ENCODE measurements at places on chromosomes 6 and 20. TPM values are rescaled to one million over a fixed set of nuclear protein-coding genes. Genes with fewer than 3 reads are reported as not detected.

Gene KCNK15
- total RNA-seq: 0.33 TPM

Gene ARMC2
- total RNA-seq: 14.0 TPM

DNA sequence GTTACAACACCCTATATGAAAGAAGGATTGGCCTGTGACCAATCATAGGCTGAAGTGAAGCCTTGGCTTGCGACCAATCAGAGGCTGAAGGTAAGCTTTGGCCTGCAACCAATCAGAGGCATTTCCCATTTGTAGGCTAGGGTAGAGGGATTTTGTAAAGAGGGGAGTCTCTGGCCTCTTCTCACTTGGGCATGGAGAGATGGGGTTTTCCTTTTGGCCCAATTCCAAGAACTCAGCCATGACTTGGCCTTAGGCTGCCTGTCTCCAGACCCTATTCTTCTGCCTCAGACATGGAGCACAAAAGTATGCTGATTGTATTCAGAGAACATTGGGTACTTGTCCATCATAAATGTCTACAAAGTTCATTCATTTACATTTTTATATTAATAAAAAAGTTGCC, 308.3 kb downstream of the UTRN start:
- DNase-seq: no peak

- no peak for DNase-seq
Measured at GRCh38 chr20:2694519-2694918, 1.9 kb downstream of the EBF4 start.

GRCh38 chr20:50026746-50027575, 44.2 kb downstream of the SNAI1 start:
- DNase-seq: no peak

DNA sequence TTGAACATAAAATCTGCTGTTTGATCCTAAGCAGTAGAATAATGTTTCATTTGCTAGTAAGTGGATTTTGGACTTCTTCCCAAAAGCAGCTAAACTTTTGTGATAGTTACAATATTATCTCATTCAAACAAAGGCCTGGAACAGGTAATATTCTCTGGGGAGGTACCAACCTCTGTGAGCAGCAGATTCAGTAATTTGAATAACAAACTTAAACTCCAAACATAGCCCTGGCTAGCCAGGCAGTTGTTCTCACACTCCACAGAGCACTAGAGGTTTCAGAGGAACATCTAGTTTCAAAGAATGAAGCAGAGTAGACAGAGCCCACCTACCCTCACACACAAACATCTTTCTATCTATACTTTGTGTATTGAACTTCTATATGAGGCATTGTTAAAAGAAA, 40.9 kb downstream of the LGSN start:
- DNase-seq: no peak

GRCh38 chr6:35294308-35294945, 3.2 kb upstream of the DEF6 start:
- no peak for DNase-seq

GRCh38 chr20:21548390-21549035, 34.6 kb upstream of the NKX2-2 start:
- no peak for DNase-seq

DNA sequence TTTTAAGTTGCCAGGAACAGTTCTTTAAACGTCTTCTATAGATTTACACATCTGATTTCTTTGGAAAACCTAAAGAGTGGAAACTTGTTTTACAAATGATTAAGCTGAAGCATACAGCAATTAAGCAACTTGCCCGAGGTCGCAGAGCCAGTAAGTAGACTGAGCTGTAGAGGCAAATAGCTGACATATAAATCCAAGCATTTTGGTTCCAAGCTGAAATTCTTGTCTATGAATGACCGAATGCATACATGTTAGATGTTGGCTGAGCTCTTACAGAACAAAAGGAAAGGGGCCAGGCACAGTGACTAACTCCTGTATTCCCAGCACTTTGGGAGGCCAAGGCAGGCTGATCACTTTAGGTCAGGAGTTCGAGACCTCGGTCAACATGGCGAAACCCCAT, 101.8 kb upstream of the SGK1 start:
- no peak for DNase-seq

DNA sequence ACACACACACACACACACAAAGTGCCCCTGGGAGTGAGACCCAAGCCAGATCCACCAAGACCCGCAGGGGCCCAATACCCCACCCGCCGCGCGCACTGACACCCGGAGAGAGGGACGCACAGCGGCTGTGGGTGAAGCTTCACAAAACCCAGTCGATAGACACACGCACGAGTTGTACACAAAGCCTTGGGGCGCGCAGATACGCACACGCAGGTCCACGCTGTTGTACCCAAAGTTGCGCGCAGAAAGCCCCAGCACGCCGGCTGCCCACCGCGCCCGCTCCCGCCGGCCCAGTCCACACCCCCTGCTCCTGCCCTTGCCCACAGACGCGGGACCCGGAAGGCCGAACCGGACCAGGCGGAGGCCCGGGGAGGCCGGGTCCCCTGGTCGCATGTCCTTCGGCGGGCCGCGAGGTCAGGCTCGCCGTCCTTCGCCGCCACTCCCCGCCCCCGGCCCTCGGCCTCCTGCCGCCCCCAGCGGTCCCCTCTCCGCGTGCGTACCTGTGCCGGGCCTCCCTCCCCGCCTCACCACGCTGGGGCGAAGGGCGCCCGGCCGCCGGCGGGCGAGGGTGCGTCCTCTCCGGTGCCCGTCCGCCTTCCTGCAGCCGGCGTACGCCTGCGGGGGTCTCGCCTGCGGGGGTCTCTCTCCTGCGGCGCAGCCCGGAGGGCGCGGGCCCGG, at the start of gene TMEM74B:
Gene TMEM74B (minus strand): TSS at position 344 of the 678 bp plus-strand sequence. CDS start 1,180 bp downstream, outside the sequence.
- no peak for DNase-seq

DNA sequence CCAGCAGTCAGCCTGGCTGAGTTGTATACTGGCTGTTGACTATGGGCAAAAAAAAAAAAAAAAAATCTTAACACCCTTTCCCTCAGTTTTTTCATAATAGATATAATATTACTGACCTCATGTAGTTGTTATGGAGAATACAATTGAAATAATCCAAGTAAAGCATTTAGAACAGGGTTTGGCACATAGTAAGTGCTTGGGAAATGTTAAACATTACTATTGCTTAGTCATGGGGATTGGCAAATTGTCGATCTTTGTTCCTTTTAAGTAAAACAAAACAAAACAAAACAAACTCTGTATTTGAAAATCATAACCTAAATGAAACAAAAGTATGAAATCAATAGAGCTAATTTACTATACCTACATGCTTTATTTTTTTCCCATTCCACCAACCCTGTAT, 458.4 kb downstream of the GRIK2 start:
- no peak for DNase-seq

- DNase-seq: peak; percentile 97
Measured at GRCh38 chr6:53064726-53065265, 408 bp upstream of the FBXO9 start.

- DNase-seq: no peak
Measured at GRCh38 chr6:124683507-124683906, 278.7 kb upstream of the RNF217 start.

DNA sequence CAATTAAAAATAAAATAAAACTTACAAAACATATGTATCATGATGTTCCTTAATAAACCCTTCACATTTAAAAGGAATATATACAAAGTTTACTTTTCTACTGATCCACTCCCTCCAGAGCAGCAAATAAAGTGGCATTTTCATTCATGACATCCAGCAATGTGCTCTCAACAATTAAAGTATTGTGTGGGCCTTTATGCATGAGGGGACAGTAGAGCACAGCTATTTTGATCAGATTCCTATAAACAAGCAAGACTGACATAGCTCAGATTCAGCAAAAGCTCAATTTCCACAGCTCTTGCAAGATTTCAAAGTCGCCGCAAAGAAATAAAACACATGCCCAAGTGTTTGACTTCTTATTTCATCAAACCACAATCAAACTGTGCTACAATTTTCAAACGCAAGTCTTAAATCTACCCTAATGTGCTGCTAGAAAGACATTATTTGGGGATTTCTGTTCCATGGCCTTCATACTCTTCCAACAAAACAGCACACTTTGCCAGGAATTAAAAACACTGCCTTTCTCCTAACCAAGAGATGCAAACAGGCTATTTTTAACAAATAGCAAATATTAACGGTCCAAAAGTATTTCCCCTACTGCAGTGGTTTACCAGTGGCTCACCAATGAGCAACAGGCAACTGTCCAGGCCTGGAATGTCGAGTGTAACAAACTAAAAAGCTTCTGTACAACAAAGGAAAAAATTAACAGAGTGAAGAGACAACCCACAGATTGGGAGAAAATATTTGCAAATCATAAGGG, 52.3 kb downstream of the MBOAT1 start:
- DNase-seq: no peak

Gene AGPAT4
- 2.2 TPM for total RNA-seq

Gene SLC13A3
- total RNA-seq: 0.30 TPM

Gene BTNL2
- not detected for total RNA-seq

Gene CST7
- 0.66 TPM for total RNA-seq

DNA sequence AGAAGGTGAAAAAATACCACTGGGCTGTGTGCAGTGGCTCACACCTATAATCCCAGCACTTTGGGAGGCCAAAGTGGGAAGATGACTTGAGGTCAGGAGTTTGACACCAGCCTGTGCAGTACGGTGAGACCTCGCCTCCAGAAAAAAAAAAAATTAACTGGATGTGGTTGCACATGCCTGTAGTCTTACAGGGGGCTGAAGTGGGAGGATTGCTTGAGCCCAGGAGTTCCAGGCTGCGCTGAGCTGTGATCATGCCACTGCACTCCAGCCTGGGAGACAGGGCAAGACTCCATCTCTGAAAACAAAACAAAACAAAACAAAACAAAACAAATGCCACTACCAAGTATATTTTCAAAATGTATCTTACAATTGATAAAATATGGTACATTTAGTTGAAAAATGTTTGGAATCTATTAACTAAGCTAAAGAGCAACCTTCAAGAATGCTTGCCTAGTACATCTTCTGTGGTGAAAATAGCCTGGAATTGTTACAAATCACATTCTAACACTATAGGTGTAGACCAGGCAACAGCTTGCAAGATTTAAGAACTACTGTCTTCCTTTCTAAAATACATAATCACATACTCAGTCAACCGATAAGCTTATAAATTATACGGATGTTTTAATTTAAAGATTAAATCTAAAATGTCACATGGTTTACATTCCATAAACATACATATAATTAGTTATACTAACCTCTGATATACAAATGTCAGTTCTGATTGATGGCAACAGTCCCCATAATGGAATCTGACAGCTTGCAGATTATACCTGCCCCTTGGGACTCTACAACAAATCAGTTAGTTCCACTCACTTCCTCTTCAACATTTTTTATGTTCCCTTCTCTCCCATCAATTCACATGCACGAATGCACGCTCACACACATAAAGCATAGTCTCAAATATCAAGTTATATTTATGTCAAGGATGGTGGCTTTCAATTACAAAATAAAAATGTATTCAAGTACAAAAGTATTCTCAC, 150.8 kb downstream of the ASCC3 start:
- no peak for DNase-seq

Gene DDX43
- 0.41 TPM for total RNA-seq

Gene PSORS1C2
- total RNA-seq: not detected

DNA sequence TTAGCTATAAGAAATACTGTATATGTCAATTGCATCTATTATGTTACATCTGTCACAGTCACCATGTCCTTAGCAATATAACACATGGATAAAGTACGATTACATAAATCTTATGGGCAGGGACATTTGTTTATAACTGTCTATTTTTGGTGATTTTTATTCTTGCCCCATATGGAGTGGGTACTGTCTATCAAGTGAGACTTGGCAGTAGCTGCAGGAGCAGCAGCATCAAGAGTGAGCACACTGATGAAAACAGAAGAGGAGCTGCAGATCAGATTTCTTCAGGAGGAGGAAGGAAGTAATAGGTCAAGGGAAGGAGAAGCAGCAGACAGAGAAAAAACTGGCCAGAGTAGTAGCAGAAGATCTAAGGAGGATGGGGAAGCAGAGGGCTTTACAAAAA, 516.7 kb downstream of the C6orf118 start:
- no peak for DNase-seq

DNA sequence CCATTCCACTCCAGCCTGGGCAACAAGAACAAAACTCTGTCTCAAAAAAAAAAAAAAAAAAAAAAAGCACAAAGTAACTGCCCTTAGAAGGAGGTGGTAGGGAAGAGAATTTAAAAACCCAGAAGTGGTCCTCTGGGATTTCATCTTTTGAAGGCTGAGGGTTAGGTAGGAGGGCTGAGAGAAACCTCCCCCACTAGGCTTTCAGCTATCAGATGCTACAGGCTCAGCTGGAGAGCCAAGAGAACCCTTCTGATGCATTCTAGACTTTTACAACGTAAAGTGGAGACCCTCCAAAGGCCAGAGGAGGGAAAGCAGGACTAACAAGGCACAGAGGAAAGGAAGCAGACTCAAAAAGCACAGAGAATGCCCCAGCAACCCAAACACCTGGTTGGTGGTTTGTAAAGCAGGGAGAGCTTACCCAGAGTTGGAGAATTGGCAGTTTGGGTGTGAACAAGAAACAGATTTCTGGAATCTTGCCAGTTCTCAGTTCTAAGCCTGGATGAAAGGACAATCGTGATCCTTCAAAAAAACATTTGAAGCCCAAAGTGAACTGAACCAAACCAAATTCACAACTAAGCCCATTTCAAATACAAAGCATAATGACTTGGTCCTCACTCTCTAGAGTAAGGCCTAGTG, 23.2 kb upstream of the SPAG4 start:
- no peak for DNase-seq

Gene PACSIN1
- 15.2 TPM for total RNA-seq

Gene CGAS
- 0.96 TPM for total RNA-seq

DNA sequence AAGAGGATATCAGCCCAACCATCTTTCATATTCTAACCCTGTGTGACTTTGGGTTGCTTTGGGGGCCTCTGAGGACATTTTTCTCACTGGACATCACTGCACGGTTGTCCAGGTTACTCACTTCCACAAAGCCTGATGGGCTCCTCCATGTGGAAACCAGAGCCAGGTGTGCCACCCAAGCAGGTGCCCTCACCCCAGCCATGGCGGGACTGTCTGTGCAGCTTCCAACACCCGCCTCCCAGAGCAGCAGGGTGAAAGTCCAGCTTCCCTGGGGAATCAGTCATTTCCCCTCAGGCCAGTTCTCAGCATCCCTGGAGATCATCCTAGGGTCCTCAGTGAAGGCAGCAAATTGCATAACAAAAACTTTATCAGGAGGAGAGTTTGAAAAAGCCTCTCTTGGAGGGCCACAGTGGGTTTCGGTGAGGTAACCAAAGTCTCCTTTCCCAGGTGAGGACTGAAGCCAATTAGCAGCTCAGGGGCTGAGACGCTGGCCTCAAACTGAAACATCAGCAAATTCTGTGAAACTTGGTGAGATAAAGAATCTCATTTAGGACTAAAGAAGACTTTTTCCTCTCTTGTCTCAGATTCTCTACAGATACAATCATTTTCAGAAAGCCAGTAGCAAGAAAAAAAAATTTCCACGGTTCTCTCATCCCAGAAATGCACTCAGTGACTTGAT, 289.6 kb upstream of the CDH4 start:
- DNase-seq: no peak

- no peak for DNase-seq
Measured at GRCh38 chr6:169111203-169111602, 142.4 kb downstream of the THBS2 start.

DNA sequence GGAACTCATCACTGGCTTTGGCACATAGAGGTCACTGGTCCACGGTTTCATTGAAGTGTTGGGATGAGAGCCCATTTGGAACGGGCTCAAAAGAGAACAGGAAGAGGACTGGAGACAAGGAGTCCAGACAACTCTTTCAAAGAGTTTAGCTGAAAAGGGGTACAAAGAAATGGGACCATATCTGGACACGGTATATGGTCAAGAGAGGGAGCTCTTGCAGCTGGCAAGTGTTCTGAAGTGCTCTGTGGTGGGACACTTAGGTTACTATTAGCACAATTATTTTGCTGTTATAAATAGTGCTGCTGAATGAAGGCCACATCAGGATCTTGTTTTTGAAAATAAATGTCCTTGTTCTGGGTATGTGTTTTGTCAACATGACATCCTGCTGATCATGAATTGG, 4.6 kb downstream of the SGK2 start:
- DNase-seq: no peak

Data from left ventricle myocardium inferior (tissue), 1 donor.